Stimulated activated CD4-positive, alpha-beta T cell treated with anti-CD3 and anti-CD28 coated beads, Interleukin-15, amount 100 ng/mL, for 48 hours (primary cell): ENCODE measurements at places on chromosomes 2 and 18.

DNA sequence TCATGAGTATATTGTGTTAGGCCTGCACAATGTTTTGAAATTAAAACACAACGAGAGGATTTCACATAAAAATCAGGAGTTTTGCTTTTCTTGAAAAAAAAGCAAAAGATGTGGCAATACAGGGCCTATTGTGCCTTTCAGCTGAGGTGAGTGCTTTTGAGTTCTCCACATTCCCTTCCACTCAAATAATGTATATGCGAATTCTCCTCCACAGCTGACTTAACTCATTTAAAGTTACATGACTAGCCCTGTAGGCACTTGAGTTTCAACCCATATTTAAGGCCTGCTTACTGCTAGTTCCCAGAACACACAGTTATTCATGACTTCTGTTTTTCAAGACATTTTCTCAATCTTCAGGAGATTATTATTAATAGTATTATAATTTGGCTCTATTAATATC lies 353.1 kb downstream of the NUP35 start:
- no peak for DNase-seq

DNA sequence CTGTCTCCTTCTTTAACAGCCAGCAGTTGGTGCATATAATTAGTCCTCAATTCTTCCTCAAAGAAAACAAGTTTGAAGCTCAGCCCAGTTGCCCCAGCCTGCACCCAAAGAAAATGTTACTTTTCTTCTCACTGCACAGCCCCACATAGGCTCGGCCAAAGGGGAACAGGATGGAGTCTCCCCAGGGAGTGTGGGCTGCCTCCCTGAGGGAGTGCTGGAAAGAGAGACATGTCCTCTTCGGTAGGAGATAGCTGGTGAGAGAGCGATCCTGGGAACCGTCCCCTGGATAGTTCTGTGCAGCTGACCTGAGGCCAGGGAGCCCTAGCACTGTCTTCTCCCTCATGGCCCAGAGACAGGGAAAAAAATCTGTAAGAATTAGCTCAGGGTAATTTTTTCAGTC lies 37.9 kb upstream of the CD207 start:
- DNase-seq: no peak

DNA sequence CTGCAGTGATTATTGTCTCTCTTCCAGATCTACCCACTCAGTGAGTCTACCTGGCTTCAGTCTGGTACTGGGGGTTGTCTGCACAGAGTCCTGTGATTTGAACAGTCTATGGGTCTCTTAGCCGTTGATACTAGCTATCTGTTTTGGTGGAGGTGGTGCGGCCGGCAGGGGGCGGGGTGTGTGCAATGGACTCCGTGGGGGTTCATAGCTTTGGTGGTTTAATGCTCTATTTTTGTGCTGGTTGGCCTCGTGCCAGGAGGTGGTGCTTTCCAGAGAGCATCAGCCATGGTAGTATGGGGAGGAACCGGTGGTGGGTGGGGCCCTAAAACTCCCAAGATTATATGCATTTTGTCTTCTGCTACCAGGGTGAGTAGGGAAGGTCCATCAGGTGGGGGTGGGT lies 1120.1 kb upstream of the FAM98A start:
- no peak for DNase-seq

- DNase-seq: no peak
These were observed 61.6 kb upstream of the HS6ST1 start for GRCh38 chr2:128380061-128380889.

DNA sequence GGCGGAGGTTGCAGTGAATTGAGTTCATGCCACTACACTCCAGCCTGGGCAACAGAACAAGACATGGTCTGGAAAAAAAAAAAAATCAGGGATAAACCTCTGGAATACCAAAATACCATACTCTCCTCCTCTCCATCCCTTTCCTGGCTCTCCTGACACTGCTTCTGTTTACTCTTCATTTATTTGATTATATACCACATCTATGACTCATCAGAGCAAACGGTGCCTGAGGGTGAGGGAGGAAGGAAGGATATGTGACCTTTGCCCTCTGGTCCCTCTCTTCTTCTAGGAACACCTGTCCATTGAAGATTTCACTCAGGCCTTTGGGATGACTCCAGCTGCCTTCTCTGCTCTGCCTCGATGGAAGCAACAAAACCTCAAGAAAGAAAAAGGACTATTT lies 30.0 kb downstream of the VIL1 start:
- no peak for DNase-seq
